ENCODE measurements at places on chromosomes 1 and 21. TPM values are rescaled to one million over a fixed set of nuclear protein-coding genes. Genes with fewer than 3 reads are reported as not detected.

Gene CASZ1
- total RNA-seq: 9.8 TPM

Gene APP
- total RNA-seq: 94.9 TPM

Gene KLF17
- total RNA-seq: not detected

Gene LYPD8
- not detected for total RNA-seq

Gene KCNK1
- total RNA-seq: 17.0 TPM

Gene ANGPTL7
- total RNA-seq: not detected

Gene SLAMF8
- 0.08 TPM for total RNA-seq

GRCh38 chr1:182206626-182207239 lies 145.2 kb upstream of the ZNF648 start:
- H3K36me3 ChIP-seq: no peaks in the 10 kb centered on the region
- no peak overlapping the region for H3K4me3 ChIP-seq
- DNase-seq: no peak
- H3K4me1 ChIP-seq: no peaks in the 10 kb centered on the region

- H3K27ac ChIP-seq: no peak overlapping the region
- H3K4me3 ChIP-seq: no peak overlapping the region
- H3K36me3 ChIP-seq: no peaks in the 10 kb centered on the region
- DNase-seq: no peak
- H3K4me1 ChIP-seq: no peaks in the 10 kb centered on the region
- H3K27me3 ChIP-seq: peaks cover 2% of the 10 kb centered on the region
These were observed 157.6 kb upstream of the CAMK1G start for GRCh38 chr1:209425959-209426358.

- no peak overlapping the region for H3K4me3 ChIP-seq
- H3K36me3 ChIP-seq: peaks cover 5% of the 10 kb centered on the region
- H3K27ac ChIP-seq: no peak overlapping the region
- no peaks in the 10 kb centered on the region for H3K27me3 ChIP-seq
- DNase-seq: no peak
These were observed 41.0 kb downstream of the GATAD2B start for GRCh38 chr1:153881751-153882150.

DNA sequence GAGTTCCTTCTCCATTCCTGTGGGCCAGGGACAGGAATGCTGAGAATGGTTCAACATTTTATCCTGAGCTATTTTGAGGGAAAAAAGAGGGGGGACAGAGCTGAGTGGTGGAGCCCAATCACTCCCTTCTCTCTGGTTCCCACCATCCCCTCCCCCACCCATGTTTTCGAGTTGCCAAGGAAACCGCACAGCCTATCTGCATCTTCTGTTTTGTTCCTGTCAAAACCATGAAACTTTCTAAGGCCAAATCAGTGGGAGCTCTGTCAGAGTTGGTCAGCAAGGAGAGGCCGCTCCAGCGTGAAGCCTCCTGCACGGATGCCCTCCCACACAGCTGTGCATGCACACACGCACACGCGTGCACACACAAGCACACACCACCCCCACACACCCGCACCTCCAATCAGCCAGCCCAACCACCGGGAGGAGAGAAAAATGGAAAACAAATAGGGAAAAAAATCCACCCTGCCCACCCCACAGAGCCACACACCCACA lies 54.5 kb upstream of the ATP2B4 start:
- no peak for DNase-seq
- H3K27me3 ChIP-seq: no peaks in the 10 kb centered on the region
- H3K4me3 ChIP-seq: no peak overlapping the region
- no peaks in the 10 kb centered on the region for H3K4me1 ChIP-seq

DNA sequence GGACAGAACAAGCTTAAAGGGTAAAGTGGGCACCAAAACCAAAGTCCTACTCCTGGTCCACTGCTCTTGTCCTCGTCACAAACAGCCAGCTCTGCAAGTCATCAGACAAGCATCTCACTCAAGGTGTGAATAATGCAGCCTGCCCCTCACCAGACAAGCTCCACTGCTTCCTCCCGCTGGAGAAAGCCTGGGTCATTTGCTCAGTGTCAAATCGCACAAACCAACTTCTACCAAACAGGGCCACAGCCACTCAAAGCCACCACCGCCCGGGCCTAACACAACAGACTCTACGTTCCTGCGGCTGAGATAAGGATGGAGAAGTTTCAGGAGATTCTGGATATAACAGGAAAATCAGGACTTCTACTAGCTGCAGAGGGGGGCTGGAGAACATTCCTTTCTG lies 3.3 kb downstream of the SSBP3 start:
- peak overlapping the region; percentile 96 for H3K4me3 ChIP-seq
- no peak for DNase-seq
- peaks cover 16% of the 10 kb centered on the region for H3K4me1 ChIP-seq

DNA sequence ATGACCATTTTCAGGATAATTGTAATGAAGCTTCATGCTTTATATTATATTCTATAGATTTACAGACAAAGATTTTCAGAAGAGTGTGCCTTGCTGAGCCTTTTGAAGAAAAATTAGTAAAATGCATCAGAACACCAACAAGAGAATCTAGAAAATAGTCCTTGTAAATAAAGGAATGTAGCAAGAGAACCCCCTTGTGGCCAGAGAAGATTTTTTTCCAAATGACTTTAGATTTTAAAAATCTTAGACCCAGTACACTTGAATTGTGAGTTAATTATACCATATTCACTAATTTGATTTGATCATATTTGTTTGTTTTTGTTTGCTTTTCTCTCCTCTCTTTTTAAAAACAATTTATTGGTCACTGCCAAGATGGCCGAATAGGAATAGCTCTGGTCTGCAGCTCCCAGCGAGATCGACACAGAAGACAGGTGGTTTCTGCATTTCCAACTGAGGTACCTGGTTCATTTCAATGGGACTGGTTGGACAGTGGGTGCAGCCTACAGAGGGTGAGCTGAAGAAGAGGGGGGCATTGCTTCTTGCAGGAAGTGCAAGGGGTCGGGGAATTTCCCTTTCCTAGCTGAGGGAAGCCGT lies 12.8 kb upstream of the IFI44L start:
- no peaks in the 10 kb centered on the region for H3K36me3 ChIP-seq
- no peaks in the 10 kb centered on the region for H3K27me3 ChIP-seq
- no peak overlapping the region for H3K4me3 ChIP-seq
- H3K4me1 ChIP-seq: no peaks in the 10 kb centered on the region
- DNase-seq: no peak

- no peak for DNase-seq
- H3K4me3 ChIP-seq: no peak overlapping the region
- no peak overlapping the region for H3K27ac ChIP-seq
- H3K4me1 ChIP-seq: no peaks in the 10 kb centered on the region
- no peaks in the 10 kb centered on the region for H3K36me3 ChIP-seq
- no peaks in the 10 kb centered on the region for H3K27me3 ChIP-seq
These were observed 244.8 kb upstream of the RGS18 start for GRCh38 chr1:191913260-191913977.

GRCh38 chr1:64363616-64364015 lies 106.3 kb upstream of the CACHD1 start:
- no peak overlapping the region for H3K4me3 ChIP-seq
- H3K4me1 ChIP-seq: no peaks in the 10 kb centered on the region
- no peaks in the 10 kb centered on the region for H3K27me3 ChIP-seq
- H3K27ac ChIP-seq: no peak overlapping the region

DNA sequence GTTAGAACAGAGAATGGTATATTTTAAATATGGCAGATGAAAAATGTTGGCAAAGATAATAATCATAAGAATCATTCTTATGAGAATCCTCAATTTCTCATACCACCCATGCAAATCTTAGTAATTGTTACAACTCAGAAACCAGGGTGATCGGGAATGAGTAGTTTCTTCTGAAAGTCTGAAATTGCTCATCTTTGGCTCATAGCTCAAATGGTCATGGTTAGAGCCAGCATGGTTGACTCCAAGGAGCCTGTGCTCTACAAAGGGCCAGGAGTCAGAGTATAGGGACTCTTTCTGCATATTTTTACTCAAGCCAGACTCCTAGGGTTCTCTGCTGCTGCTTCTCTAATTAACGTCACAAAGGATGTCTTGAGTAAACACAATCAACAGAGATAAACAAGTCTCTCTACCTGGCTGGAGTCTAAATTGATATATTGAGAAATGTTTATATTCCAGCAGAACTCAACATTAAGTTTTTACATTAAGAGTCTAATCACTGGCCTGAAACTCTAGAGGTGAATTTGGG lies 1.9 kb upstream of the ETV3 start:
- no peak overlapping the region for H3K4me3 ChIP-seq
- H3K36me3 ChIP-seq: no peaks in the 10 kb centered on the region
- H3K4me1 ChIP-seq: peaks cover 13% of the 10 kb centered on the region
- DNase-seq: no peak
- H3K27ac ChIP-seq: no peak overlapping the region
- no peaks in the 10 kb centered on the region for H3K27me3 ChIP-seq

GRCh38 chr21:42570362-42570761 lies 56.7 kb downstream of the SLC37A1 start:
- DNase-seq: no peak
- H3K4me1 ChIP-seq: no peaks in the 10 kb centered on the region
- no peak overlapping the region for H3K4me3 ChIP-seq
- no peak overlapping the region for H3K27ac ChIP-seq

GRCh38 chr1:54384918-54385726 lies 21.1 kb downstream of the SSBP3 start:
- H3K27ac ChIP-seq: no peak overlapping the region
- H3K4me3 ChIP-seq: no peak overlapping the region
- no peak for DNase-seq
- peaks cover 16% of the 10 kb centered on the region for H3K4me1 ChIP-seq
- no peaks in the 10 kb centered on the region for H3K27me3 ChIP-seq

GRCh38 chr1:154628121-154628405 lies 20.1 kb upstream of the ADAR start:
- no peaks in the 10 kb centered on the region for H3K27me3 ChIP-seq
- H3K4me1 ChIP-seq: peaks cover 3% of the 10 kb centered on the region
- no peaks in the 10 kb centered on the region for H3K36me3 ChIP-seq
- DNase-seq: no peak
- H3K27ac ChIP-seq: peak overlapping the region; percentile 94
- peak overlapping the region; percentile 82 for H3K4me3 ChIP-seq

DNA sequence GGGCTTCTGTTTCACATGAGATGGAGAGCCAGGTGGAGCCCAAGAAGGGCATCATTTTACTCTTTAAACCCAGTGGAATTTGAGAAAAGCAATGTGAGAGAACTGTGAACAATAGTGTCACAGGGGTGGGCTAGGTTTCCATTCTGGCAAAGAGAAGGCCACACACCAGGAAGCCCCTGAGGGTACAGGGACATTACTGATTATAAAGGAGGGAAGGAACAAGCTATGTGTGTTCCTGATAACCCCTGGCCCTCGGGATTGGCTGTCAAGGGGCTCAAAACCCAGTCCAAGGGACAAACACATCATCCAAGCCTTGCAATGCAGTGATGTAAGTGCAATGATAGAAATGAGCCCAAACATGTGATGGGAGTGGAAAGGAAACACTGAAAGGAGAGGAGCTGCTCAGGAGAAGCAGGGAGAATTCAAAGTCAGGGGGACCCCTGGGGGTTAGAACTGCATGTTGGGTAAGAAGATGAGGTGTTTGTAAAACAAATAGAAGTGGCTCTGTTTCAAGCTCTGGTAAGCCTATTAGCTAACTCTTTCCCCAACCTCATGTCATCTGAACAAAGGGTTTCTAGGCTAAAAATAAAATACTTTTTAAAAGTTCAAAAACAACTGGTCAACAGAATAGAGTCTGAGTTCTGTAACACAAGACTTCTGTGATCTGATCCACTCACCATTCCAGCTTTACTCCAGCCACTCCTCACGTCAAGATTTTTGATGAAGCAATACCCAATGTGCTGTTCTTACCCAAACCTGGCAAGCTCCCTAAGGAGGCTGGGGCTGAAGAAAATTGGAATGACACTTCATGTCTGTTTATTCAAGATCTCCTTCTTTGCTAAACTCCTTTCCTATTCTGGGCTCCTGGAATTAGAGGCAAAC lies 51.1 kb upstream of the IL12RB2 start:
- DNase-seq: no peak
- H3K27ac ChIP-seq: no peak overlapping the region
- no peaks in the 10 kb centered on the region for H3K4me1 ChIP-seq
- H3K36me3 ChIP-seq: no peaks in the 10 kb centered on the region
- H3K27me3 ChIP-seq: no peaks in the 10 kb centered on the region

GRCh38 chr1:22916471-22916820 lies 56.2 kb downstream of the LACTBL1 start:
- H3K36me3 ChIP-seq: no peaks in the 10 kb centered on the region
- no peaks in the 10 kb centered on the region for H3K4me1 ChIP-seq
- no peak for DNase-seq
- H3K27me3 ChIP-seq: no peaks in the 10 kb centered on the region

All from GM12878 (cell line).